ENCODE measurements at places on chromosomes 6 and 20.
A peak's percentile ranks its signal among the peaks of the same experiment; 100 is the strongest.

- DNase-seq: no peak
Observed at GRCh38 chr20:32609111-32609773, 24.1 kb upstream of the NOL4L start.

GRCh38 chr6:158737710-158738615 lies 81.2 kb downstream of the EZR start:
- DNase-seq: no peak

DNA sequence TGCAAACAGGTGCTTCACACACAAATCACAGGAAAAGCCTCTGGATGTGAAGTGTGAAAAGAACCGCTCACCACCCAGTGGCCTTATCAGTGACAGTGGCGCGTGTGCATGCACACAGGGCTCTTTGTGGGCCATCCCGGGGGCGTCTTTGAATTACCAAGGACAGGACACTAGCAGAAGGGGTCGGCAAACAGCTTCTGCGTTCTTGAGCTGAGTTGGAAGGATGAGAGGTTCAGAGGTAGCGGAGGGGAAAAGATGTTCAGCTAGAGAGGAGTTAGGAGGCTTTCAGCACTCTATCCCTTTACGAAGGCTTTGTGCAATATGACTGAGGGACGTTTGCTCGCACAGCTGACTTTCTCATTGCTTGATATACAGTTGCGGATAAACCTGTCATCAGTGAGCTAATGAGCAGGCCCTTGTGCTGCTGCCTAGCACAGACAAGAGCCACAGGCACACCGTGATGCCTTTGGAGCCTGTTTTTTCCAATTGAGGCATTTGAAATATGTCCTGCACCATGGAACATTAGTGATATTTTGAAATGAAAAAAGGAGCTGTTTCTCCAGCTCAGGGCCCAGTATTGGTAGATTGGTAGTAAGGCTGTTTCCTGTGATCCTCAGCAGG lies 83.1 kb downstream of the IYD start:
- peak; percentile 61 for DNase-seq

GRCh38 chr6:132820629-132821381 lies 6.4 kb downstream of the RPS12 start:
- no peak for DNase-seq

- no peak for DNase-seq
Observed at GRCh38 chr6:130164251-130164650, 58.5 kb downstream of the SAMD3 start.

GRCh38 chr20:20037960-20038359 lies 14.3 kb downstream of the CRNKL1 start:
- no peak for DNase-seq

DNA sequence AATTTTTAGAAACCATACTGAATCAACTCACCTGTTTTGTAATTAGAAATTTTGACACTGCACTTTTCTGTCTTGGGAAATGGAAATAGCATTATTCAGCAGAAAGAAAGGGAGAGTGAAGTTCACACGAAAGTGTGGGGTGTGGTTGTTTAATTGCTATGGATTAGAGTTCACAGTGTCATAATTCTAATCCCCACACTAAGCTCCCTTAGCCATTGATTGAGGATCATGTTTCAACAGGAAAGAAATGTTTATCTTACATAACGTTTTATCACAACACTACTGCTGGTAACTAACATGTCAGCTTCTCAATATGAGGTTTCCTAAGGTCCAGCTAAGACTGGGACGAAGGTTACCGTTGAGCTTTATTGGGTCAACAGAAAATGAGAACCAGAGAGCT lies 31.4 kb upstream of the GSTA5 start:
- DNase-seq: no peak

DNA sequence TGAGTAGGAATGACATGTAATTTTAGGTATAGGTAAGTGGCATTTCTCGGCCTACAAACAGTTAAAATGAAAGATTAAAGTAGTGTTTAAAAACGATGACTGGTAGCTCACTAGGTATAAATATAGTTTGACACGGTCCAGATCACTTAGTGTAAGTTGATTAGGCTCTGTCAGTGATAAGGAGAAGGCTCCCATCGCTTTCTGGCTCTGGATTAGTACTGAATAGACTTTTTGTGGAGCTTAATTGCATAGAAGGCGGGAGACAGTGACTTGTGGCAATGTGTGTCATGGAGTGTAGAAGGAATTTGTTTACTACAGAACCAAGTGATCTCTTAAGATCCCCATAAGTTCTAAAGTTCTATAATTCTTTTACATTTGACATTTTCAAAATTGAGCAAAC lies 6.7 kb downstream of the PYGB start:
- no peak for DNase-seq

DNA sequence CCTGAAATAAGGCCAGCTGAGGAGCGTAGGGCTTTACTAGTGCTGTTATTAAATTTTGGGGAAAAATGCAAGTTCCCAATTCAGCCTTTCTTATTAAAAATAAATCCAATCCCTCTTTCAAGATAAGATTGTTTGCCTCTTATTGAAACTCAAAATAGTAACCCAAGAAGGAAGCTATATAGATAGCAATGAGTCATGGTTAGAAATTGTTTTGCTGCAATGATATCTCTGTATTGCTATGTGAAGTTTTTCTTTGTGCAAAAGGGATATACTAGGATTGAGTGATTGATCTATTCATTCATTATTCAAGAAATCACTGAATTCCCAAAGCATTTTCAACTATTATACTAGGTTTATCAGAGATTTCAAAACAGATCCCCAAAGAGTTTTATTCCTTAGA lies 93.0 kb upstream of the HDAC2 start:
- no peak for DNase-seq

DNA sequence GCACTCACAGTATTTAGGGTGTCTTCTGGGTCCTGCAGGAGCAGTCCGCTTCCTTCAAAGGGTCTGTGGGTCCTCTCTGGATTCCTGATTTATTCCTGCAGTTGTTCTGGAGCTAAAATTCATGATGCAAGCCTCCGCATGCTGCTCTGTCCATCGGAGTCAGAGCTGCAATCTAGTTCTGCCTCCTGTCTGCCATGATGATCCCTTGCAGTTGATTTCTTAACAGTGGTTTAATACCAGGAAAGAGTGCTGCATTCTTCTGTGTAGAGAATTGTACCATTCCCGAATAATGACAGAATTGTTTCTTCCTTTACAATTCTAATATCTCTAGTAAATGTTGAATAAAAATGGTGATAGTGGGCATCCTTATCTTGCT lies 72.0 kb upstream of the B3GAT2 start:
- no peak for DNase-seq

DNA sequence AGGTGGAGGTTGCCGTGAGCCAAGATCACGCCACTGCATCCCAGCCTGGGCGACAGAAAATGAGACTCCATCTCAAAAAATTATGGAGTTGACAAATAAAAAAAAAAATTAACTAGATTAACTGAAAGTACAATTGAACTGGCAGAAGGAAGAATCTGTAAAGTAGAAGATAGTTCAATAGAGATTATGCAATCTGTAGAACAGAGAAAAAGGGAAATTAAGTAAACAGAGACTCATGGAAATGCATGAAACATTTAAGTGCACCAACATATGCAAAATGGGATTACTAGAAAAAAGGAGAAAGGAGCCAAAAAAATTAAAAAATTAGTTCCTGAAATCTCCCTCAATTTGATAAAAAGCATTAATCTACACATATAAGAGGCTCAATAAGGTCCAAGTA lies 188.8 kb upstream of the KHDRBS2 start:
- DNase-seq: no peak

GRCh38 chr6:22873513-22874136 lies 304.3 kb downstream of the HDGFL1 start:
- DNase-seq: peak; percentile 52

DNA sequence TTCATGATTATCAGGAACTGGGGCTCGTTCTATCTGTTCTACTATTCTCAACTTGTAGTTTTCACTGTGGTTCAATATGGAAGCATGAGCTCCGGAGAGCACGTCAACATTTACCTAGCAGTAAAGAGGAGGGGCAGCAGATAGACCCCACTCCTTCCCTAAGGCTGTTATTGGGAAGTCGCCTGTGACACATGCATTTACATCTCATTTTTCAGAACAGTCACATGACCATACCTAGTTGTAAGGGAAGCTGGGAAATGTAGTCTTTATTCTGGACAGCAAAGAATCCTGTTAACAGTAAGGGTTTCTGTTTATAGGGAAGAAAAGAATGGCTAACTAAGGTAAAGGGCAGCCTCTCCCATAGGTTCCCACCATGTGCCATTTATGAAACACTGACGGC lies 158.3 kb downstream of the ZFP64 start:
- DNase-seq: no peak

DNA sequence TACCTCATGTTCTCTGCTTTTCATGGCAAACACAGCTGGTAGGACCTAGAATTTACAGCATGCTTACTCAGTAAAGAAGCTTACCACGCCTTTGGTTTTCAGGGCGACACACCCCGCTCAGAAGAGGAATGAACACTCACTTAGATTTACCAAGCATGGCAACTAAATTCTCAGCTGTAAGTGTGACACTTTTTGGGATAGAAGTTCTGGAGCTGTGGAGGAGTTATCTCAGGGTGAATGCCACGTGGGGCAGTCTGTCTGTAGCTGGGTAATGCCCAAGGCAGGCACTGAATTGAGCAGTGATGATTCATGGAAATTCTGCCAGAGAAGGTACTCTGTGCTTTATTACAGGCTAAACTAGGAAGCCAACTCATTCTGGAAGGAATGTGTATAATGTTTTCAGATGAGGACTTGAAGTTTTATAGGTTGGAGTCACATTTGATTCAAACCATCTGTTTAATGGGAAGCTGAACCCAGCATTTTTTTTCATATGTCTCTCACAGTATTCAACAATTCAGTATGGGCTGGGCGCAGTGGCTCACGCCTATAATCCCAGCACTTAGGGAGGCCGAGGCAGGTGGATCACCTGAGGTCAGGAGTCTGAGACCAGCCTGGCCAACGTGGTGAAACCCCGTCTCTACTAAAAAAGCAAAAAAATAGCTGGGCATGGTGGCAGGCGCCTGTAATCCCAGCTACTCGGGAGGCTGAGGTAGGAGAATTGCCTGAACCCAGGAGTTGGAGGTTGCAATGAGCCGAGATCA lies 3.5 kb upstream of the PRIM2 start:
- peak; percentile 98 for DNase-seq

- peak; percentile 74 for DNase-seq
Observed at GRCh38 chr6:69343851-69344250, 453.0 kb downstream of the LMBRD1 start.

DNA sequence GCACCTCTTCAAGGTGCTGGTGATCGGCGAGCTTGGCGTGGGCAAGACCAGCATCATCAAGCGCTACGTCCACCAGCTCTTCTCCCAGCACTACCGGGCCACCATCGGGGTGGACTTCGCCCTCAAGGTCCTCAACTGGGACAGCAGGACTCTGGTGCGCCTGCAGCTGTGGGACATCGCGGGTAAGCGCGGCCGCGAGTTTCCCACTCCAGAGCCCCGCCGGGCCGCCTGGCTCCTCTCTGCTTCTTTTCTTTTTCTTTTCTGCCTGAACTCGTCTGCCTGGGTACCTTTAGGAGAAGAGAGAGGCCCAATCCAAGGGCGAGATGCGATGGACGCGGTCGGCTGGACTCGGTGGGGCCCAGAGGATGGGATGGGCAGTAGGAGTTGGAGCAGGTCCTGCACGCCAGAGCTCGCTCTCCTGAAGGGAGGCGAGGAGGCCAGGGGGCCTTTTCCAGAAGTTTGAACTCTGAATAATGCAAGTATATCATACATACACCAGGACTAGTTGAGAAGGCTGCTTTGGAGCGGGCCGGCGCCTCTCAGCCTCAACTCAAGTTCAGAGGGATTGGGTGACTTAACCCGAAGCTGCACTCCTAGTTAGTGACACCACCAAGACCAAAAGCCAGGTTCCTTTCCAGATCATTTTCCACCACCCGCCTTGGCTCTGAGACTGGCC lies 445 bp downstream of the RAB32 start:
- peak; percentile 71 for DNase-seq

DNA sequence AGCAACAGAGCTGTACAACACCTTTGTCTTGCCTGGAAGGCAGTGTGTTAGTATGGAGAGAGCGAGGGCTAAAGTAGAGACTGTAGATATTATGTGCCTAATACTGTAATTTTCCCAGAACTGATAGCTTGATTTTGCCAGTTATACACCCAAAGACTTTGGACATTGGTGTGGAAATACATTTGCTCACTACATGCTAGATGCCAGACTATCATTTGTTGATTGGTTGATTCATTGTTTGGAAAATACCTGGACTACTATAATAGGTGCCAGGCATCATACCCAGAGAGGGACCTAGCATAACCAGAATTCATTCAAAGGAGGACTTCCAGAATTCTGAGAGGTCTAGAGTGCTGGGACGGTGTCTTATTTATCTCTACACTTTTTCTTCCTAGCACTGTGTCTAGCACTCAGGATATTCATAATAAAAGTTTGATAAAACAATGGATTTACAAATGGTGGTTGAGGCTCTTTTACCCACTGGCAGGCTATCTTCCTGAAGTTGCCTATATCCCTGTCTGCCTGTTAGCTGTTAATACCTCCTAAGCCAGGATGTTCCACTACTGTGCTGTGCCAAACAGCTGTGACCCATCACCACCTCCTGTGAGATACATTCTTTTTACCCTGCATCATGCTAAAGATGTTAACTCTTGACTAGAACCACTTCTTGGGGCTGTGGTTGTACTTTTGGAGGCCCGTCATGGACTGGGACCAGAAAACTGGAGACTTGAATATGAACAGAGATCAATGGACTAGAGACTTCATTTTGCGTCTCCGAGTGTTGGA lies 72.2 kb upstream of the FUCA2 start:
- DNase-seq: peak; percentile 82

GRCh38 chr6:13903364-13903763 lies 21.4 kb upstream of the RNF182 start:
- DNase-seq: no peak

DNA sequence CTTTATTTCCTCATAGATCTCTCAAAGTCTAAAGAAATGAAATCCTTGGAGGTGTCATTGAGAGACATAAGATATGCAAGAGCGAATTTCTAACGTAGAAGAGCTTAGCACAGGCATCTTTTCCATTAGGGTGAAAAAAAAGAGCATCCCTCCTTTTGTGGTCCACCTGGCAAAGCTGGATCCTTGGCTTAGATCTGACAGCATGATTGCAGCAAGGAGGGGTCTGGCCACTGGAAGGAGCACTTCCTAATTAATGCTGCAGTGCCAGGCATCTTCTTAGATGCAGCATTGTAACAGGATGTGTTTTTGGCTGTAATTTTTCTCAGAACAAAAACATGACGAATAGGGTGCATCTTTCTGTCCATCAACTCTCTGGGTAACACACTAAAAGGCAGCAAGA lies 60.1 kb upstream of the TFAP2D start:
- no peak for DNase-seq

DNA sequence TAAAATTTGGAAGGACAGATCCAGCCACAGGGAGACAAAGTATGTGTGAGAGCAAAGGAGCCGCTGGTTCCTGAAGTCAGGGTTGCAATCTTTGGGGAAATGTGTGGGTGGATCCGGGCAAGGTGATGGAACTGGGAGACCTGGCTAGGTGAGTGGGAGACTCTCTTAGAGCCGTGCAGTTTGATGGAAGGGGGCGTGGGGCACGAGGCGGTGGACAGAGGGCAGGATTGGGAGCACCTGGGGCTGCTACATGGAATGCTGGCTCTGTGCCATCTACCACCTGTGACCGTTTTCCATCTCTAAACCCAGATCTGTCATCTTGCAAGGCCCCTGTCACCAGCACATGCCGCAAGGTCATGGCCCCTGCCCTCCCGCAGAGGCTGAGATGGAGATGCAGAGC lies 268.4 kb downstream of the SMOC2 start:
- DNase-seq: no peak

- no peak for DNase-seq
Observed at GRCh38 chr20:32984196-32984595, 20.0 kb downstream of the SUN5 start.
